Posterior vena cava (tissue), 2 donors: ENCODE measurements at places on chromosomes 4 and X. TPM values are rescaled to one million over a fixed set of nuclear protein-coding genes. Genes with fewer than 3 reads are reported as not detected.

Gene GPR101
- not detected for total RNA-seq

Gene MMGT1
- total RNA-seq, result 31.9 TPM

Gene SSX3
- not detected for total RNA-seq

- no peak for DNase-seq
These were observed 1008.0 kb downstream of the RAPGEF2 start for GRCh38 chr4:160110891-160111290.

- DNase-seq, result no peak
These were observed 33.3 kb upstream of the TMEM184C start for GRCh38 chr4:147583876-147584275.

DNA sequence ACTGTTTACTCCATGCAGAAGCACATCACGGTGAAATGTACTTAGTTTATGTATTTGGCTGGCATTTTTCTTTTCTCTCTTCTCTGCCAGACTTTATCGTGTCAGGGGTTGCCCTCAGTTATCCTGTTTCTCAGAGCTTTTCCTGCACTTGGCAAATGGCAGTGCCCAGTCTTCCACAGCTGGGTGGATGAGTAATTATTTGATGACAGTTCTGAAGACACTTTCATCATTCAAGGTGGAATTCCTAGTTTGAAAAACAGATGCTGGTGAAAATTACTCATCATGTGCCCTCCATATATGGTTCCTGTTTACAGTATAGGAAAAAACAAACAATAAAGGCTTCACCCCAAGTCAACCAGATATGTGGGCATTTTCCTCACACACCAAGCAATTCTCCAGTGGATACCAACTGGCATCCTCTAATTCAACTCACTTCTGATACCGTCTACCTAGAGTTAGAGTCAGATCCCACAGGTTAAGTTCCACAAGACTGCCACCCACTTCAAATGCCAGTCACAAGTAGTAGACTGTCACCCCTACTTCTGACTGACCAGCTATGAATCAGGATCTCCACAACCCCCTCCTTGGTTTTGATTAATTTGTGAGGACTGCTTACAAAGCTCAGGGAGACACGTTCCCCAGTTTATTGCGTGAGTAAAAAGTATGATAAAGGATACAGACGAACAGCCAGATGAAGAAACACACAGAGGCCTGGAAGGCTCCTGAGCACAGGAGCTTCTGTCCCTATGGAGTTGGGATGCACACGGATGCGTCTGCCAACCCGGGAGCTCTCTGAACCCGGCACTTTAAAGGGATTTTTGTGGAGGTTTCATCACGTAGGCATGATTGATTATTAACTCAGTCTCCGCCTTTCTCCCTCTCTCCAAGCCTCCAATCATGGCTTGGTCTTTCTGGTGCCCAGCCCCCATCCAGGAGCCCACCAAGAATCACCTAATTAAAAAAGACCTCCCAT is 72.9 kb downstream of the CLDN34 start:
- no peak for DNase-seq

DNA sequence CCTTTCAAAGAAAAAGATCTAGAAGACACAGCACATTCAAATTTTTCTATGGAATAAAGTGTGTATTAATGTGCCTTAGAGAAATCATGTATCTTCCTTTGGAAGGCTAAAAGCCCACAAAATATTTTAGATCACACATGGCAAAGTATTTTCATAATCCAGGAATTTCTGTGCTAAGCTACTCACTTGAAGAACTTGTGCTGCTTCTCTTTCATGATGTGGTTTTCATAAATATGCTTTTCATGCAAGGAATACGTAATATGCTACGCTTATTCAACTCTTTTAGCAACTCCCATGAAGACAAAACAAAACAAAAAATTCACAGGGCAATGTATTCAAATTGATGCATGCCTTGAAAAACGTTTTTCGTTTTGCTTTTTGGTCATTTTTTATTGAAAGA is 125.6 kb downstream of the ARHGAP24 start:
- DNase-seq, result no peak

- DNase-seq, result no peak
These were observed 12.5 kb downstream of the SPARCL1 start for GRCh38 chr4:87516683-87517082.

- DNase-seq, result no peak
These were observed 6.4 kb upstream of the SLAIN2 start for GRCh38 chr4:48334900-48335384.

GRCh38 chr4:148376151-148376550 is 66.1 kb downstream of the NR3C2 start:
- no peak for DNase-seq
